DMS79 treated with DMSO at 0.1 percent for 48 hours (cell line): ENCODE measurements at places on chromosomes 16 and 17.

DNA sequence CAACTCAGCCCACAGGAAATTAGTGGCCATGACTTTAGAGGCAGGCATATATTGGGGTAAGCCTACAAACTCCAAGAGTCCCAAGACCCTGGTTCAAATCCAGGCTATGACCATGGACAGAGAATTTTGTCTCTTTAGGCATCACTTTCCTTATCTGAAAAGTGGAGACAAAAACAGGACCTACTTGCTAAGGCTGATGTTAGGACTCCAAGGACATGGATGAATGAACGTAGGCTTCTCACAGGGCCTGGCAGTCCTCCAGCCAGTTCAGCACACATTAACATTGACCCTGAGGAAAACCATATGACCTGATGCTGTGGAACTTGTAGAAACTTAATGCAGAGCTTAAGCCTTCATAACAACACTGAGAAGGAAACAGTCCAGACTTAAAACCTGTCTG lies 1.4 kb downstream of the FKBP10 start:
- no peak for DNase-seq

- DNase-seq: no peak
Observed at GRCh38 chr16:56382901-56383355, 42.4 kb downstream of the AMFR start.

- DNase-seq: no peak
Observed at GRCh38 chr16:13193721-13194120, 292.3 kb downstream of the SHISA9 start.

GRCh38 chr17:55454906-55455474 lies 33.4 kb upstream of the MMD start:
- DNase-seq: no peak

GRCh38 chr16:69495821-69496220 lies 69.9 kb upstream of the NFAT5 start:
- no peak for DNase-seq

DNA sequence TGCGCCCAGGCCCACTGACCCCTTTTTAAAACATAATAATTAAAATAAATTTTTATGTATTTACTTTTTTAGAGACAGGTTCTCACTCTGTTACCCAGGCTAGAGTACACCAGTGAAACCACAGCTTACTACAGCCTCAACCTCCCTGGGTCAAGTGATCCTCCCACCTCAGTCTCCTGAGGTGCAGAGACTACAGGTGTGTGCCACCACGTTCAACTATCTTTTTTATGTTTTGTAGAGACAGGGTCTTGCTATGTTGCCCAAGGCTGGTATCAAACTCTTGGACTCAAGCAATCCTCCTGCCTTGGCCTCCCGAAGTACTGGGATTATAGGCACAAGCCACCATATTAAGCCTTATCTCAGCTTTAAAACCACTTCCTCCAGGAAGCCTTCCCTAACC lies 56.1 kb upstream of the BCAR1 start:
- no peak for DNase-seq

GRCh38 chr16:19463468-19464315 lies 46.0 kb downstream of the TMC5 start:
- no peak for DNase-seq

DNA sequence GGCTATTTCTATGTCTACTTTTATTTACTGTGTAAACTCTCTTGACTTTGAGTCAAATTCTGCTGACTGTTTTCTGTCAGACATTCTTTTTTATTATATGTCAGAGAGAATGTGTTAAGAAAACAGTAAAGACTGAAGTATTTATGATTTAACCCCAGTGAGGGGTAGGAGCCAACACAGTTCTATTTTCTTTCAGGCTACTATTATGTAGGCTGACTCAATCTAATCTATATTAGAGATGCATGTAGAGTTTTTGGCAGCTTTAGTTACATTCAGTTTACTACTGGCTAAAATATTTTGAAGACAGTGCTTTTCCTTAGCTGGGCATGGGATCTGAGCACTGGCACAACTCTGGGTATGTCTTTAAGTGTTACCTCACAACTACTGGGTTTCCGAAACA lies 1108.0 kb downstream of the CDH11 start:
- no peak for DNase-seq

- no peak for DNase-seq
Observed at GRCh38 chr16:78749745-78750268, 650.4 kb downstream of the WWOX start.

GRCh38 chr17:59496178-59496577 lies 69.2 kb upstream of the DHX40 start:
- DNase-seq: no peak

DNA sequence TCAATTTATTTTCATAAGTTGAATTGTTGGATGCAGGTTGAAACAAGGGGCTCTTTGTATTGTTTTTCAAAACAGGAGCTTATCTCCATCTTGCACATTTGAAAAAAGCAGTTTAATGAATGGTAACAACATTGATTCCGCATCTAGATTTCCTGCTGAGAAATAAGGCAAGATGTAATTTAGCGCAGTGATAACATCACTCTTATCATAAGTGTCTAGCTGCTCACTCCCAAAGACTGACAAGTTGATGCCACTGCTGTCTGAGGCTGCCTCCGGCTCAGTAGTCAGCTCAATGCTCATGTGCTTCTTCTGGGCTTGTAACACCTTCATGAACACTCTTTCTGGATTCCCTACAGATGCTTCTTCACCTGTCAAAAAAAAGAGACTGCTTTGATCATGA lies 92.4 kb downstream of the KPNA2 start:
- DNase-seq: no peak

DNA sequence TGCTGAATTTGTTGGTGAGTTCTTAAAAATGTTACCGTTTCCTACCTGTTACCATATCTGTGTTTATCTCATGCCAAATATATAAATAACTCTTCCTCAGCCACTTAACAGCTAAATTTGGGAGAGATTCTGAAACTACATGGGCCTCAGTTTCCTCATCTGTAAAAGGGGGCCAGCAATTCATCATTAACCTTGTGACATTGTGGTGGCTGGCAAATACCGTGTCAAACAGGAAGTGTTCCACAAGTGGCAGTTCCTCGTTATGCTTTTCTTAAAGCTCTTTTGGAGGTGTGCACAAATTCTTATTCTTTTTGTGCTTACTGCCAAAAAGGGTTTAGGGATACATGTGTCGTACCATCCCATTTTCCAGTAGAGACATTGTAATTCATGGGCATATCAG lies 220.4 kb upstream of the CACNG5 start:
- no peak for DNase-seq

DNA sequence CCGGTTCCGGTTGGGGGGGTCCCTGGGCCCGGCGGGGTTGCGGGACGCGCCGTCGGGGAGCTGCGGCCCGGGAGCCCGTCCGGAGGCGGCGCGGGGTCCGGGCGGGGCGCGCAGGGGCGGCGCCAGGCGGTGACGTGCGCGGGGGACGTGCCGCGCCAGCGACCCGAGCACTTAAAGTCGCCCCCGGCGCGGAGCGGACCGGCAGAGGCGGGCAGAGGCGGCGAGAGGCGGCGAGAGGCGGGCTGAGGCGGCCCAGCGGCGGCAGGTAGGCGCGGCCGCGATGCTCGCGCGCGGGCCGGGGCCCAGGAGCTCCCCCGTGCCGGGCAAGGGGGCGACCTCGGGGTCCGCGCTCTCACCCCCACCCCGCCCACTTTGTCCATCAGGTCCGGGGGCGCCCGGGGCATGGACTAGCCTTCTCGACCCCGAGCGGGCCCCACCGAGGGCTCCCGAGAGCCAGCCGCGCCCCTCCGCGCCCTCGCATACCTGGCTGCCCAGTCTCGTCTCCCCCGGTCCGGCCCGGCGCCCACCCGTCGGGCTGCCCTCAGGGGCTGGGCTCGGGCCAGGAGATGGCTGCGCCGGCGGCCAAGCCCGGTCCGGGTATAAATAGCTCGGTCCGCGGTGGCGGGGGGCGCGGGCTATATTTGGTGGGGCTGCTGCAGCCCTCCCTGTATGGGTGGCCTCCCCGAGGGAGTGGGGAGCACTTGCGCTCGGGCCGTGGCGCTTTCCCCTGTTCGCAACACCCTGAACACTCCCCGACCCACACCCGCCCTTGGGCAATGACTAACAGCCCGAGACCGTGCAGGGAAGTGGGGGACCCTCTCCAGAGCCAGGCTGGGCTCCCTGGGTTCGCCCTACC lies at the start of gene SLC16A3:
TSS of gene SLC16A3 (plus strand) at position 201 of the 856 bp plus-strand sequence. CDS start 6,967 bp downstream, outside the sequence.
- no peak for DNase-seq

- no peak for DNase-seq
Observed at GRCh38 chr16:85749771-85750145, 1.1 kb downstream of the C16orf74 start.

DNA sequence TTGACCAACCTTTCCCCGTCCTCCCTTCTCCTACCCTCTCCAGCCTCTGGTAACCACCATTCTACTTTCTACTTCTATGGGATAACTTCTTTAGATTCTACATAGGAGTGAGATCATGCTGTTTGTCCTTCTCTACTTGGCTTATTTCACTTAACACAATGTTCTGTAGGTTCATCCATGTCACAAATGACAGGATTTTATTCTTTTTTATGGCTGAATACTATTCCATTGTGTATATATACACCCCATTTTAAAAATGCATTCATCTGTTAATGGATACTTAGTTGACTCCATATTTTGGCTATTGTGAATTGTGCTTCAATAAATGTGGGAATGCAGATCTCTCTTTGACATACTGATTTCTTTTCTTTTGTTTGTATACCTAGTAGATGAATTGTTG lies 115.0 kb downstream of the RAB11FIP4 start:
- DNase-seq: no peak

DNA sequence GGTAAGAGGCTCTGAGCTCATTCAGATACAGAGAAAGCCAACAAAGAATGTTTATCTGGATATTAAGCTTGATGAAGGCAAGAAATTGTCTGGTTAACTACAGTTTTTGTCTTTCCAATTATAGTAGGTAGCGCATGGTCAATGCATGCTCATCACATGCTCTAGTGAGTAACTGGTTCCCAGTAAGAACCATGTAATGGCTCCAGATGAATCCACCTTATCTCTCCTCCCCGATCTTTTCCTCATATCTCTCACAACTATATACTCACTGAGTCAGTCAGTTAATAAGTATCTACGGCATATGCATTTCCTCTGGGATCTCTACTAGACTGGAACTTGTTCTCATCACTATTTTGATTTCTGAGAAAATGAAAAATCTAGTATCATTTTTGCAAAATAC lies 340.7 kb upstream of the DYNLRB2 start:
- DNase-seq: no peak

- DNase-seq: no peak
Observed at GRCh38 chr17:55072898-55073297, 104.3 kb downstream of the STXBP4 start.

DNA sequence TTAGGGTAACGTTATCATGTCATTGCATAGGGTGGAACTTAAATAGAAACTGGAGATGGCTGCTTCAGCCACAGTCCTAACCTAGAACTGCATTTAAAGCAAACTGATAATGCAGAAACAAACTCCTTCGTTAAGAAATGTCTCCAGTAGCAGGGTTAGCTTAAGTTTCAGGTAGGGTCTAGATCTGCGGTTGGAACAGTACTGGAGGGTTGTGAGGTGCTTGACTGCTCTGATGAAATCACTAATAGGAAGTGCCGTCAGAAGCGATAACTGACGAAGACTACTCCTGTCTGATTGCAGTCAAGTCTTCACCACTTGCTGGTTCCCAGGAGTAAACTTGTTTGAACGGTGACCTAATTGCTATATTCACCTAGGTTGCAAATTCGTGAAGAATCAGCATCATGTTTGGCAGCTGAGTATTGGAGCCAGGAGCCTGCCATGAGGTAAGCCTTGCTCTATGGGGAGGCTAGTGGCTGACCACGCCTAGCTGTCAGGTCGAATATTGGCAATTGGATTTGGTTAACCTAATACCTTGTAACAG lies 24.5 kb downstream of the TRPV2 start:
- no peak for DNase-seq

DNA sequence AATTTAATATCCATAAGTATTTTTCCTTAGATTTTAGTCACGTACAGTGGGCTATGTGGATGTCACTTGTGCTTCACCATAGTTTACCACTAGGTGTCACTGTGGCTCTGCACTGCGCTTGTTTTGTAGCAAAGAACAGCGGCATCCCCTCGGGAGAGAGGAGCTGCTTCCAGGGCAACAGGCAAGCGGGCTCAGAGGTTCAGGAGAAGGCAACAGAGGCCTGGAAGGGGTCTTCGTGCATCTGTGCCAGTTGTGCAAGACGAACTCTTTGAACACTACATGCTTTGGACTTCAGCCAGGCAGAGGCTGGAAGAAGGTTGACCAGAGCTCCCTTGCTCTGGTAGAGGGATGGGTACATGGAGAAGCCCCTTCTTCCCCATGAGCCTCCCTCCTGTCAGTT lies 20.6 kb downstream of the CYB561 start:
- DNase-seq: peak; percentile 35

DNA sequence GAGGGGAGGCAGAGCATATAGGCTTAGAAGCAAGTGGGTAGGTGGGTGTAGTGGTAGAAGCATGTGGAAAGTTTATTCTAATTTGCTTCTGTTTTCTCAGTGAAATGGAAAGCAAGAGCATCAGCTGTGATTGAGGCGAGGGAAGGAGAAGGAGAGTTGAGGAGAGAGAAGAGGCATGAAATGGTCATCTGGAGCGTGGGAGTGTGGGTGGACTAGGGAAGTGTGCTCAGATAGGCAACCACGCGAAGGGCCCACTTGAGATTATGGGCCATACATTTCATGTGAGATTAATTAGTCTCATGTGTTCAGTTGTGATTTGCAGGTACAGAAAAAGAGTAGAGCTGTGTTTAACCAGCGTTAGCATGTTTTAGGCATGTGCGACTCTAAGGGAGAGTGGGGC lies 20.8 kb upstream of the CDC6 start:
- DNase-seq: no peak

DNA sequence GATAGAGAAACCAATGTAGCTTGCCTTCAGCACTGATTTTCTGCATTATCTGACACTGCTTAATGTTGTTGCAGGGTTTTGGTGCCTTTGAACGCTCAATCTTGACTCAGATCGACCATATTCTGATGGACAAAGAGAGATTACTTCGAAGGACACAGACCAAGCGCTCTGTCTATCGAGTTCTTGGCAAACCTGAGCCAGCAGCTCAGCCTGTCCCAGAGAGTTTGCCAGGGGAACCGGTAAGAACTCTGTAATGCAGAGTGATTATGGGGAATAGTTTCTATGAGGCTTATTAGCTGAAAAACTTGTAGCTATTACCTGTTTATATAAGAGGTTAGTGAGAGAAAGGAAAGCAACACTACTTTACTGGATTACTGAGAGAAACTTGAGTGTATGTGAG lies 40.4 kb downstream of the AATF start:
- no peak for DNase-seq

- no peak for DNase-seq
Observed at GRCh38 chr17:36749493-36749892, 148.1 kb downstream of the MRM1 start.

- DNase-seq: no peak
Observed at GRCh38 chr16:6947291-6947690, 385.4 kb upstream of the RBFOX1 start.

- DNase-seq: no peak
Observed at GRCh38 chr17:79645777-79646088, 34.9 kb upstream of the RBFOX3 start.

DNA sequence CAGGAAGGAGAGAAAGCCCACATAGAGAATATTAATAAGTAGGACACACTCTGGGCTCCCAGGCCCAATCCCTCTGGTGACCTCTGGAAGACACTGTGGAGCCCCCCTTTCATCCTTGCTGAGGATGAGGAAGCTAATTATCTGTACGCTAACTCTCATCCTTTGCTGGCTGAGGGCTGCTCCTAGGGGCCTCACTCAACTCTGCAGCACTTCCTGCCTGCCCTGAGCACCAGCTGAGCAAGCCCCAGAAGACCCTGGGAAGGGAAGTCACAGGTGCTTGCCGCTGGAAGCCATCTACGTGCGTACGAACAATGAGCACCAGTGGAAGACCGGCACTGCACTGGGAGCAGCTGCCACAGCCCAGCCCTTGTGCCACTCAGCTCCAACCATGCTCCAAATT lies 145.8 kb upstream of the CDH5 start:
- no peak for DNase-seq

- no peak for DNase-seq
Observed at GRCh38 chr17:38583176-38583575, 22.6 kb downstream of the SRCIN1 start.
